Astrocyte of the cerebellum (primary cell): ENCODE measurements at places on chromosomes 1 and 21.

GRCh38 chr1:16342331-16343062 is 9.8 kb downstream of the FBXO42 start:
- DNase-seq: no peak

- DNase-seq: no peak
Observed at GRCh38 chr1:43062527-43063095, 103.9 kb upstream of the SLC2A1 start.

GRCh38 chr1:97144527-97144926 is 422.9 kb downstream of the PTBP2 start:
- DNase-seq: peak; percentile 20

DNA sequence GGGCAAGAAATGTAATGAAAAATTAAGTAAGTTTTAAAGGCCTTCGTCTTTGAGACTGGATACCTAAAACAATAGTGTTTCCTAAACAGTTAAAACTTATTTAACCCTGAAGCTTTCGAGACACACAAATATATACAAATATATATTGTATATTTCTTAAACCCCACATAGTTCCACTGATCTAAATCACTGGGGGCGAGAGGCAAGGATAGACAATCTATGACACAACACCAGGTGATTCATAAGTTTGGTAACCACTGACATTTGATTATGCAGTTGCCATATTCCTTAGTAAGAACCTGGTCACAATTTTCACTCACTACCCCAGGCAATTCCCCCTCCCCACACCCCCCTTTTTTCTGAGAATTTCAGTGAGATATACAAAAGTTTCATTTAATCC is 55.3 kb upstream of the BOLA1 start:
- DNase-seq: no peak

GRCh38 chr1:156165083-156165482 is 11.7 kb downstream of the SEMA4A start:
- DNase-seq: no peak

GRCh38 chr1:165629151-165629550 is 1.9 kb upstream of the MGST3 start:
- DNase-seq: no peak

GRCh38 chr1:160171354-160171753 is 19.0 kb upstream of the CASQ1 start:
- no peak for DNase-seq

- DNase-seq: peak; percentile 70
Observed at GRCh38 chr1:209389258-209389657, 194.3 kb upstream of the CAMK1G start.

- peak; percentile 86 for DNase-seq
Observed at GRCh38 chr1:211515090-211516023, 23.4 kb upstream of the RD3 start.

DNA sequence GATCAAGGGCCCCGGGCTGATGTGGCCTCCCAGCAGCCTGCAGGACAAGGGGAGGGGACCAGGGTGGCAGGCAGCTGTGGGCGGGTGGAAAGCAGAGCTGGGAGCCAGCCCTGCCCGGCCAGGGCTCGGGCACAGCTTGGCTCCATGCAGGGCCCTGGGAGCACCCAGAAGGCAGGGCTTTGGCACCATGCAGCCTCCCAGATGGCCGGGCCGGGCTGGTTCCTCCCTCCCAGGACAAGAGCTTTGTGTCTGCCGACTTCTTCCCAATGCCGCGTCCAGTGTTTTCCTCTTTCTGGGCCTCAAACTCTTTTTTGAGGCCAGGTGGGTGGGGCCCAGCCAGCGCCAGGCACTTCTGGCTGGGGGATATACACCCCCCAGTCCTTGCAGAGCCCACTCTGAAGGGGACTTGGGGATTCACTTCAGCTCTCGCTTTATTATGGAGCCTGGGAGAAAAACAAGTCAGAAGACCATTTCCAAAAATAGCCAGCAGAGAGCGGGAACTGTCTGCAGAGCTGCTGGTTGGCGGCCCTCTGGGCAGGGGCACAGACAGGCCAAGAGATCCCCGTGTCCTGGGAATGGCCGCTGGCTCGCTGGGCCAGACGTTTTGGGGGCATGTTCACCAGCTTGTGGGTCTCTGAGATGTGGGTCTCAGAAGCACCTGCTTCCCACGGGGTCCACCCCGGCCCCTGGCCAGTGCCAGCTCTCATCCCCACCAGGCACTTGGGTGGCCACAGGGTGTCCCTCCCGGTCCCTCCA is 103.8 kb upstream of the ARHGEF16 start:
- DNase-seq: no peak

DNA sequence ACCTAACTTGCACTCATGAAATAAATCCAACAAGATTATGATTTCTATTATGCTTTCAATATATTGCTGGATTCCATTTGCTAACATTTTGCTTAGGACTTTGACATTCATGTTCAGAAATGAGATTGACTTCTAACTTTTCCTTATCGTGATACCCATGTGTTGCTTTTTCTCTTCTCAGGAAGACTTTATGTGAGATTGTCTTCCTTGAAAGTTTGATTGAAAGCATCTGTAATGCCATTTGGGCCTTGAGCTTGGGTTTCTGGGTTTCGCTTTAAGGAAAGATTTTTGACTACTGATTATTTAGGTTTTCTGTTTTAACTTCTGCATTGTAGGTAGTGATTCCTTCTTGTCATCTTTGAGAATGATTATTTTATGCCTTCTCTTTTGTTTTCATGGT is 27.8 kb downstream of the AGMAT start:
- no peak for DNase-seq

DNA sequence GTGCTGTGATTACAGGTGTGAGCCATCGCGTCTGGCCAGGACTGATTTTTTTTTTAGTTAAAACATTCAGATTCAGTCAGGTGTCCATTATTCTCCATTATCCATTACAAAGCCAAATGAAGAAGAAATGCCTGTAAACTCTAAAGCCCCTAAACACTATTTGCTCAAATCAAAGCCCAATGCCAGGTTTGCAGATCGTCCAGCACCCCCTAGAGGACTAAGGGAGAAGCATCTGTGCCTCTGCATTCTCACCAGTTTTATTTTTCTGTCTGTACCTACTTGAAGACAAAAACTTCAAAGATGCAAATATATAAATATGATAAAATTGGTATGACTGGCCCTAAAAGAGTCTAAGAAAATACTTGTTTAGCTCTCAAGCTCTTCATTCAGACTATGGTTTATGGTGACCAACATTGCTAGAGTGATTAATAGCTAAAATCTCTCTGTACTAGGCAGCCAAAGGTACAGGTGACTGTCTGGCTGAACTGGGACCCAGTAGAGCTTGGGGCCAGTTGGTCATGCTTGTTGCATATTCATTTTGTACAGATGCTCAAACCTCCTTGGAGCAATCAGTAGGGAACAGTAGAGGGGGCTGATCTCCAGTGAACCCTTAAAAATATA is 138.4 kb downstream of the SYT2 start:
- no peak for DNase-seq

- no peak for DNase-seq
Observed at GRCh38 chr1:28507646-28508434, 2.0 kb downstream of the RCC1 start.

- DNase-seq: no peak
Observed at GRCh38 chr1:61392409-61393242, 310.3 kb downstream of the NFIA start.

GRCh38 chr21:17540530-17540929 is 27.7 kb downstream of the CXADR start:
- DNase-seq: no peak

GRCh38 chr1:184745110-184745509 is 9.5 kb downstream of the EDEM3 start:
- DNase-seq: no peak

DNA sequence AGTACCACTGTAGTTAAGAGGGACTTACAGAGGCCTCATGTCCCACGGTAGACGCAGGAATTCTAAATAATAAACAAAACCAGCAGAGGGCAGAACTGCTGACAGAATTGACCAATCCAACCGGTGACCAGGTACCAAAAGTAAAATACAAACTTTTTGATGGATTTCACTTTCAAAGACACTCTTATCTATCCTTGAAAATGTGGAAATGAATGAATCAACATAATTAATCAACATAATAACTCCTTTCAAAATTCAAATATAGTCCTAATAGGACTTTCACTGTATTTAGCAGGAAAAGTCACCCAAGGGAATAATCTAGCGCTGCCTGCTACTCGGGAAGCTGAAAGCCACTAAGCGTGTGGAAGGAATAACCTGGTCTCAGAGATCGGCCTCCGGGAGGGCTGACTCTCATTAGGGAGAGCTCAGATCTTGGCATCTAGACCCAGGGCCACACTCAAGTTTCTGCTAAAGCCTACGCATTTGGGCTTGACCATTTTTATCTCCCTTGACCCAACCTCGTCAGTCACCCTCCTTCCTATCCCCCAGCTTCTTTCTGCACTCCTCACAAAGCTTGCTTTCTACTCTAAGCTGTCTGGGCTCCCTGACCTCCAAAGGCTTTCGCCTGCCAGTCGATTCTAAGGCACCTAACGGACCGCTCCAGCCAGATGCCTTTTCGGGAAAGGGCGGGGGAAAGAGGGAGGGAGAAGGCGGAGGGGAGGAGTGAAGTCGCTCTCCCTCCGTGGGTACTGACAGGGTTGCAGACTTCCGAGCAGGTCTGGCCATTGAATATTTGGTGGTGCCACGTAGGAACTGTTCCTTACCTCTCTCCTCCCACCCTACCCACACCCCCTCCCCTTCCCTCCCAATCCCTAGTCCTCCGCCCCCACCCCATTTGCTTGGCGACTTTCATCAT is 1.6 kb downstream of the COL11A1 start:
- peak; percentile 49 for DNase-seq

GRCh38 chr1:99516141-99516540 is 129.8 kb upstream of the PALMD start:
- DNase-seq: no peak

DNA sequence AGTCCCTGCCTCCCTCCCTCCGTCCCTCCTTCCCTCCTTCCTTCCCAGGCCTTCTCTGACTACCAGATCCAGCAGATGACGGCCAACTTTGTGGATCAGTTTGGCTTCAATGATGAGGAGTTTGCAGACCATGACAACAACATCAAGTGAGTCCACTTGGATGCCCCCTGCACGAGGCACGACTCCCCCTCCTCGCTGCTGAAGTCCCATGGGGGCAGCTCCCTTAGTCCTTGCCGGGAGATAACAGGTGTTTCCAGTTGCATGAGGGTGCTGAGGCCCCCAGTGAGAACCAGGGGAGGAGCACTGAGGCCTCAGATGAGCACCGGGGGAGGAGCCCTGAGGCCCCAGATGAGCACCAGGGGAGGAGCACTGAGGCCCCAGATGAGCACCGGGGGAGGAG is 200.0 kb downstream of the LIPI start:
- no peak for DNase-seq

DNA sequence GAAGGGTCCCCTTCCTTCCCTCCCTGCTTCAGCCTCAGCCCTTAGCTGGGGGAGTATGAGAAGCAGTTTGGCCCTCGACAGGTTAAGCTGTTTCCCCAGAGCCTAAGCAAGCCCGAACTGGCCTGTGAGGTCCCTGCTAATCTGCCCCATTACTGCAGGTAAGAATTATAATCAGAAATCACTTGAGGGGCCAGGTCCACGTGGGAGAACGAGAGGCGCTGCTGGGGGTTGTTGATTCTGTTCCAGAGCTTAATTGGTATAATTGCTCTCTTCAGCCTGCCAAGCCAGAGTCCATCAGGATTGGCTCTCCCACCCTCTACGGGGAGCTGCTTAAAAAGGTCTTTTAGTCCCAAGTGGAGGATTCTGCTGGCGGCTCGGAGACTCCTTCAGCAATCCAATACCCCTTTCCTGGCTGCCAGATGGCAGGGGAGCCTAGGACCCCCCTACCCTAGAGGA is 70.8 kb downstream of the UBE2T start:
- no peak for DNase-seq

GRCh38 chr1:40663324-40664166 is 1.9 kb downstream of the RIMS3 start:
- DNase-seq: no peak

DNA sequence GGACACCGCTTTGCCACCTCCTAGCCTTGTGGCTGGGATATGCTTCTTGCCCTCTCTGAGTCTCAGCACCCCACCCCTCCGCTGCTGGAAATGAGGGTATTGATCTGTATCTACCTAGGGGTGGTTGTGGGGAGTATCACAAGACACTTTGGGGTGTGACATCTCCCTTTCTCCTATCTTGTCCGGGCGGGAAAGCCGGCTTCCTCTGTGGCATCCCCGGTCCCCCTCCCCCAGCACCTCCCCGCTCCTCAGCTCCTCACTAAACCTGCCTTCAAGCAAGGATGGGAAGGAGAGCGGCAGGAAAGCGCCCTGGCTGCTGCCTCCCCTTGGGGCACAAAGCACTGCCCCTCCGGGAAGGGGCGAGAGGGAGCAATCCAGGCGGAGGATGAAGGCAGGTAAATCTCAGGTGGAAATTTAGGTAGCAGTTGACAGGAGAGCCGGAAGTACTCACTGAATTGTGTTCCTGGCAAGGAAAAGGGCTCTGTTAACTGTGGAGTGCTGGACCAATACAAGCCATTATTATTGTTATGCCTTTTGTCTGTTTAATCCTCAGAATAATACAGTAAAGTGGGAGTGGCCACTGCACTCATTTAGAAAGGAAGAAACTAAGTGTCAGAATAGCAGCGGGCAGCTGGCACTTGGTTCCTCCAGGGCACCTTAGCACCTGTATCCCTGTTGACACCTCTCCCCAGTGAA is 49.0 kb upstream of the LRP8 start:
- DNase-seq: no peak

DNA sequence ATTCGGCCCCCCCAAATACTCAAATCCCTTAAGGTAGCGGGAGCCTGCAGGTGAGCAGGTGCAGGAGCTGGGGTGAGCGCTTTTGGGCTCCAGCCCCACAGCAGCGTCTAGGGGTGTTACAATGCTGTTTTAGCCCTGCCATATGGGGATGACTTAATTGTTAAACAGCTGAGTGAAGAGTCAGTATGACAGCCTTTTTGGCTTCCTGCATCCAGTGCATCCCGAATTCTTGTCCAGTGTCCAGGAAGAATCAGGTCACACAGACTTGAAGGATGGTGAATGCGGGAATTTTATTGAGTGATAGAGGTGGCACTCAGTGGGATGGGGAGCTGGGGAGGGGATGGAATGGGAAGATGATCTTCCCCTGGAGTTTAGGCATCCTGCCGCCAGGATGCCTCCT is 30.4 kb upstream of the HHAT start:
- no peak for DNase-seq

DNA sequence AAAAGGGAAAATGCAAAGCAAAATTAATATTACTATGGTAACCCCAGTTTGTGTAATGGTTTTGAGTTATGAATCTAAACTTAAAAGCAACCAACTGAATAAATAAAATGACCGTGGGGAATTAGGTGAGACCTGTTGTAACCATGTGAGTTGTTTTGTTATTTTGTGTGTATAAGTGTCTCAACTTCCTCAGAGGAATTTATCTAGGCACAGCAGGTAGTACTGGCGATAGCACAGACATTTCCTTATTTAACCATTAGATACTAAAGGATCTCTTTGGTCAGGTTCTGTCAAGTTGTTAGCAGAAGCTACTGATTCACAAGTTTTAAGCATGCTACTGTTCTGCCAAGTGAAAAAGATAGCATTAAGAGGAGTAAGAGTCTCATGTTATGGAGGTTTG is 39.3 kb upstream of the LRRC7 start:
- DNase-seq: no peak

DNA sequence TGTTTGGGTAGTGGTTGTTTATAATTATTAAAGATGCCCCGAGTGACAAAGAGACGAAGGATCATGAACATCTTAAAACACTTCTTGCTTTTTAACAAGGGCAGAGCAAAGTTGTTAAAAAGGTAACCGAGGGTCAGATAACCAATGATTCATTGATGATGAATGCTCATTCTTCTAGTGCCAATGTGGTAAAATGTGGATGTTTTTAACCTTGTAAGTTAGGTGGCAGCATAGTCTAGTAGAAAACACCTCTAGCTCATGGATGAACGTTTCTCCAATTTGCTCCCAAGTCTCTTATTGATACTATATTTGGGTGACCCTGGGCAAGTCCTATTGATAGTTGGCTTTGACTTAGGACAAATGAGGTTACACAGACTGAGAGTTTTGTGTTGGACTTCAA is 167.9 kb downstream of the KIF26B start:
- DNase-seq: no peak
